SHP77 (cell line): ENCODE measurements at places on chromosomes 2 and 18.

DNA sequence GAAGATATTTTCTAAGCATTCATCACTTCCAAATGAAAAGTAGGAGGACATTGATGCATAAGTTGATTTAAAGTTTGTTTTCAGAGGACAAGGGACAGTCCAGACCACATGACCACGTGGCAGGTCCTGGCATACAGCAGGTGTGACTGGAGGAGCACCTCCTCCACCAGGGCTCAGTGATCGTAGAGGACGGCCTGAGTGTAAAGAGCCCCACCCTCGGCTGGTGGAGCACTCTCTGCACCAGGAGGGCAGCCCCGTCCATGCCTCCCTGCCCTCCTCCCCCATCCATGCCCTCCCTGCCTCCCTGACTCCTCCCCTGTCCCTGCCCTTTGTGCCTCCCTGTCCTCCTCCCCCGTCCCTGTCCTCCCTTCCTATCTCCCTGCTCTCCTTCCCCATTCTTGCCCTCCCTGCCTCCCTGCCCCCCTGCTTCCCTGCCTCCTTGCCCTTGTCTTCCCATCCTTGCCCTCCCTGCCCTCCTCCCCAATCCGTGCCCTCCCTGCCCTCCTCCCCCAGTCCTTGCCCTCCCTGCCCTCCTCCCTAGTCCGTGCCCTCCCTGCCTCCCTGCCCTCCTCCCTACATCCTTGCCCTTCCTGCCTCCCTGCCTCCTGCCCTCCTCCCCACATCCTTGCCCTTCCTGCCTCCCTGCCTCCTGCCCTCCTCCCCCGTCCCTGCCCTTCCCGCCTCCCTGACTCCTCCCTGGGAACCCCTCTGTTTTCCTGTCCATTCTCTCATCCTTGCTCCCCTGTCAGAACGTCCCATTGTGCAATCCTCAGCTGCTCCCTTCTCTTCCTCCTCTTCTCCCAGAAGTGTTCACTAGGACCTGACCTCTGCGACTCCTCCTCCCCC lies 47.9 kb downstream of the ANKMY1 start:
- no peak for DNase-seq

GRCh38 chr2:220279372-220279771 lies 651.9 kb downstream of the SLC4A3 start:
- no peak for DNase-seq

DNA sequence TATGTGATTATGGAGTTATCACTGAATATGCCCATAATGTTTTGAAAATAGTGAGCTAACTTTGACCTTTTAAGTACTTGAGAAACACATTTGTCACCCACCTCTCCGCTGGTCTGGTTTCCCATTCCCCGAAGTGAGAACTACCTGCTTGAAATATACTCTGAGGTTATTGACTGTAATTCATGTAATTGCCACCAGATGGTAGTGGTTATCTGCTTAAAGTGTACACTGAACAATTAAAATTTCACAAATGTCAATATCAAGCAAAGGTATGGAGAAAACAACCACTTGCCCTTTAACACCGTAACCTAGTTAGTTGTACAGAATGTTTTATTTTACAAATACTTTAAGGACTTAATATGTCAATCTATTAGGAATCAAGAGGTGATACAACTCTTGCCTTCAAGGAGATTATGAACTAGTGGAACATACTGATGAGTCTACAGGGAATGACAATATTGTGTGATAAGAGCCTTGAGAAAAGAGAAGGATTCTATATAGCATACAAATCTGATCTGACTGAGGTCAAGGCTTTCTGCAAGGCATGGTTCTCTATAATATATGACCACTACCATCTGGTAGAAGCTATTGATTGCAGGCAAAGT lies 316.8 kb upstream of the KCNH7 start:
- peak; percentile 18 for DNase-seq

DNA sequence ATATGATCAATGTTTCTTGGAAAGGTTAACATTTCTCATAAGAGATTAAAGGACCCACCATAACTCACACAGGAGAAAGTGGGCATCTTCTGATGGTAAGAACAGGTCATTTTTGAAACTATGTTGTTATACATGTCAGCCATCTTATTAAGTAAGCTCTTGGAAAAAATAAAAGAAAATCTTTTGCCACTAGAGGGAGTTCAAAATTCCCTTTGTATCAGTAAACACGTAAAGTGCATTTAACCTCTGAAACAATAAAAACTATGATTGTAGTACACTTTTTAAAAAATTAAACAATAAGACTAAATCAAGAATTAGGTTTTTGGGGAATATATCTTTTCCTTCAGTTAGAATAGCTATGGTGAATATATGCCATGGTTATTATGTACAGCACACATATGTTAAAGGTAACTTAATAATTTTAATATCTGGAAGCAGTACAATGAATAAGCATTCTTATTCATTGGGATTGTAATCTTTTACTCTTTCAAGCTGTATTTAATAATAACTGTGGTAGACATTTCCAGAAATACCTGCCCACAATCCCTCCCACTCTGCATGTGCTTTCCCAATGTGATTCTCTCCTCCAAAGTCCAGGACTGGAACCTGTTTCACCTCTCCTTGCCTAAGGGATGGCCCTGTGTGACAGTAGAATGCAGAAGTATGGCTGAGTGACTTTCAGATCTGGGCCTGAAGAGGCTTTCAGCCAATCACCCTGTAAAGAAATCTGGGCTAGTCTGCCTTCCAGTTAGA lies 64.2 kb downstream of the RBMS1 start:
- peak; percentile 4 for DNase-seq

DNA sequence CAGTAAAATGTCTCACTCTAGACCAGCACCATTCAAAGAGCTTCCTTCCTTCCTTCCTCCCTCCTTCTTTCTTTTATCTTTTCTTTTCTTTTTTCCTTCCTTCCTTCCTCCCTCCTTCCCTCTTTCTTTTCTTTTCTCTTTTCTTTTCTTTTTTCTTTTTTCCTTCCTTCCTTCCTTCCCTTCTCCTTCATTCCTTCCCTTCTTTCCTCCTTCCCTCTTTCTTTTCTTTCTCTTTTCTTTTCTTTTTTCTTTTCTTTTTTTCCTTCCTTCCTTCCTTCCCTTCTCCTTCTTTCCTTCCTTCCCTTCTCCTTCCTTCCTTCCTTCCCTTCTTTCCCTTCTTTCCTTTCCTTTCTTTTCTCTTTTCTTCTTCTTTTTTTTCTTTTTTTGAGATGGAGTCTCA lies 985.1 kb downstream of the DSC3 start:
- no peak for DNase-seq

DNA sequence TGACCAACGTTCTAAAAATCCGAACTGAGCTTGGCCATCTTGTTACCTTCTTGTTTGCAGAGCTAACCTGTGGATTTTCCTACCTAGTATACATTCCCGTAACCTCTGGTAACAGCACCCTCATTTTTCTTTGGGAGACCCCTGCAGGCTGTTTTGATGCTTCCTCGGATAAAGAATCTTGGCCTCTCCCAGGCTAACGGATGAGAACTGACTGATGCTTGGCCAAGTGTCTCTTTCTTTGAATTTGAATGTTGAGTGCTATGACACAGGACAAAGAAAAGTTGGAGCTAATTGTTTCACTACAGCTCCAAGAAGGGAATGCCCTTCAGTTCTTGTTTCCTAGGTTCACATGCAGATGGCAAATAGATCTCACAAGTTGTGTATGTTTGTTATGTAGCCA lies 19.3 kb upstream of the CAVIN2 start:
- DNase-seq: no peak

DNA sequence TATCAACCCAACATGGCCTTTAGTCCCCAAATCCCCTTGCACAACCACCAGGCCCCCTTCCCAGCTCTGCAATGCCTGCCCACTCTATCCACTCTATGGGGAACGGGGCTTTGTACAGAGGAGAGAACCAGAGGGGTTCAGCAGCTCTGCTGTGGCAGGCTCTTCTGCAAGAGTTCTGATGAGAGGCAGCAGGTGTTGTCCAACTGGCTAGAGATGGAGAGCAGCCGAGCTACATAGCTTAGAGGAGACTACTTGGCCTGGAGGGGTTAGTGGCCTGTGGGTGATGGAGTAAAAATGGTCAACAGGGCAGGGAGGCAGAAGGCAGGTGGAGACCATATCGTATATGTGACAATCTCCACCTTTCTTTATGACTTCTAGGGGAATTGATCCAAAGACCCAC lies 103.0 kb downstream of the QPCT start:
- no peak for DNase-seq

DNA sequence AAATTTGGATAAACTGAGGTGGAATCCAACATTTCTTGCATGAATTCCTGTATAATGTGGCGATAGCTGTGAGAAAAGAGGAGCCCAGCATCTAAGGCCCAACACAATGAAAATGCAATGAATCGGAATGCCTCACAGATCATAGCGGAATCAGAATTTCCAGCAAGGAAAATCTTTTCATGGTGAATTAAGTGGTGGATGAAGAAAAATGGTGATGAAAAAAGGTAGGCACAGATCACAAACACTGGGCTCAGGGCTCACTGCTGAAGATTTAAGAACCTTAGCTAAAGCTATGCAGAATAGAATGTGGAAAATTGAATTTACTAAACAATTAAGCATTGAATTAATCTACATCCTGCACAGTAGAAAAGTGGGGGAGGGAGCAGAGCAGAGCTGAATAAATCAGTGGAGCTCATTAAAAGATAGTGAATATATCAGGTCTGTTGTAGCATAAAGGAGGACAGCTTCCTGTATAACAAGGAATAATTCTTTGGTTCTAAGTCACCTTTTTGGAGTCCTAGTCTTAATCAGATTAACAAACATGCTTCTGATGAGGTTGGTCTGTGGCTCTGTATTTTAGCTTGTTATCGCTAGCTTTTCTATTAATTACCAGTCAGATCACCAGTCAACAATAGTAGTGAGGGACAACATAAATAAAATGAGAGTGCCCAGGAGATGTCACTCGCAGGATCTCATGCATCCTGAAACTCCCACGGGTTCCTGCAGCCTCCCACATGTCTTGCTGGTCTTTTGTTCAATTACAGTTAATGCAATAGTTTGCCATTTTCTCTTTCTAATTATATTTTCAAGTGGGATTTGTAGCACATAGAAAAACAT lies 27.0 kb downstream of the MEIS1 start:
- no peak for DNase-seq

- DNase-seq: no peak
Observed at GRCh38 chr2:24875901-24876300, 44.1 kb downstream of the ADCY3 start.

DNA sequence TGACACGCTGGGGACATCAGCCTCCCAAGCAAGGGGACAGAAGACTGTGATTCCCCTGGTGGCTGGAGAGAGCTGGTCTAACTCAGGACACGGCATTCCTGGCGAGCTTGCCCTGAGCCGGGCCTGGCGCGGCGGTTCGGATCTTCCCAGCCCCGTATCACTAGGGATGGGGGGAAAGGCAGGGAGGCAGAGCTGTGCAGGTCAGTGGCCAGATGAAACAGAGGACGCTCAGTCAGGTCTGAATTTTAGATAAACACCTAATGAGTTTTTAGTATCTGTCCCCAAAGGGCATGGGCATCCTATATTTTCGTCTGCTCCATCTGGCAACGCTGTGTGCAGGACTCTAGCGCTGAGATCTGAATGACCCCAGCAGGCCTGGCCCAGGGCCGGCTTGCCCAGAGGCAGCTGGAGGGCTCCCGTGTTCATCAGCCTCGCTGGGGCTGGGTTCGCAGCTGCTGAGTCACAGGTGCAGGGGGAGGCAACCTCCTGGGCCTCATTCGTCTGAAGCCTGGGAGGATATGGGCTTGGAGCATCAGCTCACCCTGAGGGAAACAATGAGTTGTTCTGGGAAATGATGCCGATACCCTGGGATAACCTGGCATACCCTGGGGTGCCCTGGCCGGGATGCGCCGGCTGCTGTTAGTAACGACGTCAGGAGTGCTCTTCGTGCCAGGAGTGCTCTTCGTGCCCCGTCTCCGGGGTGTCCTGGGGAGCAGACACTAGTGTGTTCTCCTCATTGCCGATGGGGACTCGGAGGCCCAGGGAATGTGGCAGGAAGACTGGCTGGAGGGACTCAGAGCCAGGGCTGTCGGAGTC lies 48.1 kb upstream of the HPCAL1 start:
- DNase-seq: peak; percentile 82

GRCh38 chr2:46574457-46575355 lies 95.3 kb downstream of the TMEM247 start:
- no peak for DNase-seq

DNA sequence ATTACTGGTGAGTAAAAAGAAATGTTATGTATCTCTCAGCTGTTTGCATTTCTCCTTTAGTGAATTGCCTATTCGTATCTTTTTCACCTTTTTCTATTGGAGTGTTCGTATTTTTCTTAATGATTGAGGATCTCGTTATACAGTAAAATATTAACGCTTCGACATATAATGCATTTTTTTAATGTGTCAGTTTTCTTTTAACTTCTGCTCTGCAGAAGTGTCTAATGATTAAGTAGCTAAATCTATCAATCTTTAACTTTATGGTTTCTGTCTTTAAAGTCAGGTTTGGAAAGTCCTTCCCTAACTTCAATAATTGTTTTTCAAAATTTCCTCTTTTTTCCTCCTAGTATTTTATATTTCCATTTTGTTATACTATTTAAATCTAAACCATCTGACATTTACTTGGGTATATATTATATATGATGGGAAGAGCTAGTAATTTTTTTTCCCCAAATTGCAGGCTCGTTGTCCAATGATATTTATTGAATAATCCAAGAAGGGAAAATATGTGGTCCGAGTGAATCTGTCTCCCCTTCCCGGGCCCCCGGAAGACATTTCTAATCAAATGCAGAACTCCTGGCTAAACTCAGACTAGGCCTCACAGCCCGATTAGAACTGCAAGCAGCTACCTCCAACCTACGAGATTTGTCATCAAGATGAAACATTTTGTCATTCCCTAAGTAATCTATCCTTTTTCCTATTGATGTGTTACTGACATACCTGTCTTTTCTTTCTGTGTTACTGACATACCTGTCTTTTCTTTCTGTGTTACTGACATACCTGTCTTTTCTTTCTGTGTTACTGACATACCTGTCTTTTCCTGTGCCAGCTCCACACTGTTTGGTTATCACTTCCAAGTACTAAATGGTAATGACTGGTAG lies 17.2 kb downstream of the PCBP1 start:
- peak; percentile 45 for DNase-seq

GRCh38 chr2:223782629-223783028 lies 54.8 kb downstream of the AP1S3 start:
- DNase-seq: no peak
